ENCODE measurements at places on chromosomes 1 and 21.

GRCh38 chr1:84969489-84970250 lies 27.2 kb downstream of the MCOLN2 start:
- peak; percentile 27 for DNase-seq

GRCh38 chr21:16713331-16714117 lies 799.3 kb upstream of the CXADR start:
- DNase-seq: no peak

DNA sequence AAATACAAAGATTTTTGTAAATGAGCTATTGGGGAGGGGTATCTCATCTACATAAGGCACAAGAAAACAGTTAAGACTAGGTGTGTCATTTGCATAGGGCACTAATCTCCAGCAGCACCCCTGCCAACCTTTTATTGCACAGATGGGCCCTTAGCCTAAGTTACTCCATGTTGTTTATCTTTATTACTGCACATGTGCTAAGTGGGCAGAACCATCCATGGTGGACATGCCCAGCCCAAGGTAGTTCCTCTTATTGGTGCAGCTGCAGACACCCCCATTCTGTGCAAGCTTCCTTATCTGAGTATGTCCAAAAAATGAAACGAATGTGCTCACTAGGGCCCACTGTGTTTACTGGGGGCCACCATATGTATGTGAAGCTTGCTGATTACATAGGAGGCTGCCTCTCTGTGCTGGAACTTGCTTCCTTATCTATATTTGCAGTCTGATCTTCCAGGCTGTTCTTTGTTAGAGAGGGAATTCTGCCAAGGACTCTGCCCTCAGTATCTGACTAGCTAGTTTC lies 77.3 kb upstream of the NEK7 start:
- no peak for DNase-seq

GRCh38 chr21:15706696-15707095 lies 23.1 kb upstream of the USP25 start:
- no peak for DNase-seq
